ENCODE measurements at places on chromosomes 12 and 14.

DNA sequence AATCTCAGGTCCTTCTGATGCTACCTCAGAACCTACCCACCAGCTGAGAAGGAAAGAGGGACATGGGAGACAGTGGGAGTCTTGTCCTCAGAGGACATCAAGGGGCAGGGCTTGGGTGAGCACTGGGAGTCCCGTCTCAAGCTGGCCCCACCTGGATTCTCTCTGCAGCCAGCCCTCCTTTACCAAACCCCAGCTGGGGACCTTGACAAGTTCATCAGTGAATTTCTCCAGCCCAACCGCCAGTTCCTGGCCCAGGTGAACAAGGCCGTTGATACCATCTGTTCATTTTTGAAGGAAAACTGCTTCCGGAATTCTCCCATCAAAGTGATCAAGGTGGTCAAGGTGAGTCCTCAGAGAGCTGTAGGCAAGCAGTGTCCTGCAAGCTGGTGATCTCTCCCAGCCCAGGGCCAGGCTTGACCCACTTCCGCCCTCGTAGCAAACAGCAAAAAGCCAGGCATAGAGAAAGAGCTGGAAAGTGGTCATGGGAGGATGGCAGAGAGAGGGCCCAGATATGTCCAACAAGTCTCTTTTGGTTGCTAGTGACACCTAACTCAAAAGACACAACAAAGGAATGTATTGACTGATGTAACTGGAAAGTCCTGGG lies 14.2 kb upstream of the OAS2 start:
- no peak for DNase-seq

- DNase-seq = no peak
Measured at GRCh38 chr12:121209221-121209620, 708 bp upstream of the P2RX4 start.

DNA sequence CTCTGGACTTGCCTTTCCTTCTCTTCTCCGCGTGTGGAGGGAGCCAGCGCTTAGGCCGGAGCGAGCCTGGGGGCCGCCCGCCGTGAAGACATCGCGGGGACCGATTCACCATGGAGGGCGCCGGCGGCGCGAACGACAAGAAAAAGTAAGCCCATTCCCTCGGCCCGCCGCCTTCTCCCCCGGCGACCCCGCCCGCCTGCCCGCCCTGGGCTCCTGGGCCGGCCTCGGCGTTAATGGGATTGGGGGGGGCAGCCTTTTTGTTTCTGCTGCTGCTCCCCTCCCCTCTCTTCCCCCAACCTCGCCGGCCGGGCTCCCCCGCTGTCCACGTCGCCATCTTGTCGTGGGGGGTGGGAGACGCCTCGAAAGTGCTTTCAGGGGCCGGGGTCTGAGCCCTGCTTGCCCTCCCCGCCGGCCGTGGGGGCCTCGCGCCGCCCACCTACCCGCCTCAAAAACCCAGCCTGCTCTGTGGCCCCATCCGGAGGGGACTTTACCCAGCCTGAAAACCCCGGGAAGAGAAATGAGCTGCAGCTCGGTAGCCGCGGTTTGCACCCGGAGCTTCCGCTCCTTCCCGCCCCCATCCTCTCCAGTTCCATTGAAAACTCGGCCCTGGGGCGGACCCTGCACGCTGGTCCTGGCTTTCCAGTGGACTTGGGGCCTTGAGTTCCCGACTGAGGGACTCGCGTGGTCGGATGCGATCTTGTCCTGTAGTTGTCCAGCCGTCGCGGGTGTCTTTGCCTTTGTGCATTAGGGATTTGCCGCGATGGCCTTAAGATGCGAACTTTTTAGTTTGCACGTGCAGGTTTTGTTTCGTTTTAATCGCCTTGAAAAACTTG lies 598 bp downstream of the HIF1A start:
- peak; percentile 64 for DNase-seq

GRCh38 chr14:94382716-94383596 lies 5.4 kb downstream of the SERPINA1 start:
- DNase-seq = no peak

- no peak for DNase-seq
Measured at GRCh38 chr12:25705261-25705660, 152.2 kb upstream of the LMNTD1 start.

GRCh38 chr12:88556213-88556774 lies 24.0 kb downstream of the KITLG start:
- no peak for DNase-seq

- DNase-seq = no peak
Measured at GRCh38 chr12:13082861-13083260, 20.6 kb downstream of the GSG1 start.

DNA sequence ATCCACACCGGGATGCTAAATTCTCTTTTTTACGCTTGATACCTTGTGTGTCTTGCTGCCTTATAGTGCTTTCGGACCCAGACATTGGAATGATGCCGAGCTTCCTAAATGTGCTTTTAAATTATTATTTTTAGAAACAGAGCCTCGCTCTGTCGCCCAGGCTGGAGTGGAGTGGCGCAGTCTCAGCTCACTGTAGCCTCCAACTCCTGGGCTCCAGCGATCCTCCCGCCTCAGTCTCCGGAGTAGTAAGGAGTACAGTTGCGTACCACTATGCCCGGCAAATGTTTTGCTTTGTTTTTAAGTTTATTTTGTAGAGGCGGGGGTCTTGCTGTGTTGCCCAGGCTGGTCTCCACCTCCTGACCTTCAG lies 489 bp upstream of the EML5 start:
- DNase-seq = no peak

- no peak for DNase-seq
Measured at GRCh38 chr12:47082283-47082682, 2.5 kb upstream of the AMIGO2 start.

GRCh38 chr12:90773491-90773890 lies 181.5 kb downstream of the CCER1 start:
- DNase-seq = no peak

DNA sequence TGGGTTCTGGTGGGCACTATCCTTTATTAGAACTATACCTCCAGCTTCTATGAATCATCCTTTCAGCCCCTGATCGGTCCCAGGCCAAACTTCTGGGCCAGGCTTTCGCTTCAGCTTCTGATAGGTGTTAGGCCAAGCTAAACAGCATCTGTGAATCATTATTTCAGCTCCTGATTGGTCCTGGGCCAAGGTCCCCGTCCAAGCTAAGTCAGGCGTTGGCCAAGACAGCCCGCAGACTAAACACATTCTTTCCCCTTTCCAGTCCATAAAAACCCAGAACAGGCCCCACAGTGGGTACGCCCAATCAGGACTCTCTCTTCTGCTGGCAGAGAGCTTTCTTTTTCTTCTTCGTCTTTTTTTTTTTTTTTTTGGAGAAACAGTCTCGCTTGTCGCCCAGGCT lies 1808.9 kb upstream of the SEL1L start:
- DNase-seq = no peak

DNA sequence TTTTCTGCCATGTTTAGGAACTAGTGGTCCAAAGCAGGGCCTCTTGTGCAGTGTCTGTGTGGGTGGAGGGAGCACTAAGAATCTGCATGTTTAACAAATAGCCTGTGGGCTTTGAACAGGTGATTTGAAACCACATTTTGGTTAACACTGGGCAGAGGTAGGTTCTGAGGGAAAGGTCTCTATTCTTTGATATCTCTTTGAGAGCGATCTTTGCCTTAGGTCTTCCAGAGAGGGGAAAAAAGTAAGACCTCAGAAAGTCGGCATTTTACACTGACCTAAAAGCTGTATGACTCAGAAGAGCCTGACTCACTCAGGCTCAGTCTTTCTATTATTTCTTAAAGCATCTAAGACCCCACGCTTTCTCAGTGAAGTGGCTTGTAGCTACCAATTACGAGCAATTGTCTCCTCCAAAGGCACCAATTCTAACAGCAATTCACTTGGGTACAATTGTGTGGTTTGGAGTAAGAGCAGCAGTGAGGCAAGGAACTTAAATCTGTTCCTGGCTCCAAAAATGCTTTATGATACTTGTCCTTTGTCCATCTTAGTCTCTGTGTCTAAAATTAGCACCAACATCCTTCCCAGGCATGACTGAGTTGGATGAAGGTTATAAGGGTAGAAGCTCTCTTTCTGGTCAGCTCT lies 8.8 kb downstream of the EIF2B2 start:
- peak; percentile 35 for DNase-seq

GRCh38 chr14:22920697-22921096 lies 1.7 kb upstream of the RBM23 start:
- DNase-seq = no peak

GRCh38 chr14:99349721-99350495 lies 77.9 kb upstream of the BCL11B start:
- no peak for DNase-seq

- DNase-seq = no peak
Measured at GRCh38 chr12:31570880-31571279, 20.1 kb downstream of the DENND5B start.

DNA sequence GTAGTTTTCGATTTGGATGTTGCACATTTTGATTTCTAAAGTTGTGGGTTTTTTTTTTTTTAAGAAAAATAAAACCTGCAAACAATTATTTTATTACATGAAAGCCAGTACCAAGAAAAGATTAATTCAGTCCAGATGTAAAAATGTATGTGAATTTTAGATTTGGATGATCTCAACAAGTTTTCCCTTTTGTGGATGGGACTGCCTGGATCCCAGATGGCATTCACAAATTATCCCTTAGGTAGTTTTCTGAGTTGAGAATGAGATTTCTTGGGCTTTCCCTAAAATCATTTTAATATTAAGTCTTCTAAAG lies 2.8 kb downstream of the FRMD6 start:
- DNase-seq = no peak

- no peak for DNase-seq
Measured at GRCh38 chr12:57604454-57604991, at the start of gene DTX3. Gene DTX3, plus strand, starts transcription at chr12:57604824. Its CDS starts 1,694 bp downstream, at chr12:57606518.

DNA sequence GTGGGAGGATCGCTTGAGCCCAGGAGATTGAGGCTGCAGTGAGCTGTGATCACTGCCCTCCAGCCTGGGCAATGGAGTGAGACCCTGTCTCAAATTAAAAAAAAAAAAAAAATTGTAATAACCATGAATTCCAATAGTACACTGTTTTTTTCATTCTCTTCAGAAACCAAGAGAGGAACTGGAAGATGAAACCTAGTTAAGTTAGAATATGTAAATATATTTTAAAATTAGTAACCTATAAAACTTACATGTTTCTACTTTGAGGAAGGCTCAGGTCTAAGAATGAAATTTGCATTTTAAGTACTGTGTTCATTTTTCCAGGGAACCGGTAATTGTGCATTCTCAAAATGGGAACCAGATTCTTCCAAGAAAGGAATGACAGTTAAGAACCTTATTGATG lies 18.8 kb downstream of the KNTC1 start:
- DNase-seq = no peak

DNA sequence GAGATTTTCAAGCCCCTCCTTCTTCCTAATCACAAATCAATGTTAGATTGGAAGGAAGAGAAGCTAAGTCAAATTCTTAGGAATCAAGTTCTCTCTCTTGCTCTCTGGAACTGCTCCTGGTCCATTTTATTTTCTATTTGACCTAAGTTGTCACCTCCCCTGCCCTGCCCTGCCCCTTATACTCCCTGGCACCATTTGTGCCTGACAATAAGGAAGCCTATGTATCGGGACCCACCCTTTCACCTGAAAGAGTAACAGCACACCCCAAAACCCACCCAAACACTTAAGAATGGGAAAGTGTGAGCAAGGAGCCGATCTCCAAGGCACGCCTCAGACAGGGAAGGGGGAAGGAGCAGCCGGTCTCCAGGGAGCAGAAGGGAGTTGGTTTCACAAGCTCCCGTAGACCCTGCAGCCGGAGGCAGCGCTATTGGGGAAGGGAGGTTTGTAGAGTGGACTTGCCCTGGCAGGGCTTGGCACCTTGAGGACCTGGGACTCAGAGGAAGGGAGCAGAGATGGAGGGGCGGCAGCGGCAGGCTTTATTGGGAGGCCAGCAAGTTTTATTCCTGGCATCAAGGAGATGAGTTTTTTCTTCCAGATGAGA lies 1.6 kb downstream of the LRRC74A start:
- DNase-seq = no peak

DNA sequence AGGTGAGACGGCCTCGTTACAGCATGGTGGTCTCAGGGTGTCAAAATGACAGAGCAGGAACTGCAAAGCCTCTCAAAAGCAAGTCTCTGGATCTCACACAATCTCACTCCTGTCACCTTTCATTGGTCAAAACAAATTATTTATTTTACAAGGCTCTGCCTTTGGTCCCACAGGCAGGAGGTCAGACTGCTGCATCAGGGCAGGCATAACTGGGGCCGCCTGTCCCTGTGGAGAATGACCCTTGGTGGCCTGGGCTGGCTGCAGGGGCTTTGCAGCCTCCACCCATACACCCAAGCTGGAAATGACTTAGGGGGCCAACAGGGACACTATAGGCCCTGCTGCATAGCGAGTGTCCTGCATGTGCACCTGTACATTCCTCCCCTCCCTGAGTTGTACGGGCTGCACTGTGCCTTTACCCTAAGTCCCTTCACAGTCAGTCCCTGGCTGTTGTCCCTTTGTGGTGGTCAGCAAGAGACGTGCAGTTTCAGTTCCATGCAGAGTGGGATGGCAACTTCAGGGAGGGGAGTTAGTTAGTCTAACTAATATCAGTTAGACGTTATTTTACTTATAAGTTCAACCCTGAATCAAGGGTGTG lies 28.1 kb downstream of the PEX5 start:
- DNase-seq = no peak

DNA sequence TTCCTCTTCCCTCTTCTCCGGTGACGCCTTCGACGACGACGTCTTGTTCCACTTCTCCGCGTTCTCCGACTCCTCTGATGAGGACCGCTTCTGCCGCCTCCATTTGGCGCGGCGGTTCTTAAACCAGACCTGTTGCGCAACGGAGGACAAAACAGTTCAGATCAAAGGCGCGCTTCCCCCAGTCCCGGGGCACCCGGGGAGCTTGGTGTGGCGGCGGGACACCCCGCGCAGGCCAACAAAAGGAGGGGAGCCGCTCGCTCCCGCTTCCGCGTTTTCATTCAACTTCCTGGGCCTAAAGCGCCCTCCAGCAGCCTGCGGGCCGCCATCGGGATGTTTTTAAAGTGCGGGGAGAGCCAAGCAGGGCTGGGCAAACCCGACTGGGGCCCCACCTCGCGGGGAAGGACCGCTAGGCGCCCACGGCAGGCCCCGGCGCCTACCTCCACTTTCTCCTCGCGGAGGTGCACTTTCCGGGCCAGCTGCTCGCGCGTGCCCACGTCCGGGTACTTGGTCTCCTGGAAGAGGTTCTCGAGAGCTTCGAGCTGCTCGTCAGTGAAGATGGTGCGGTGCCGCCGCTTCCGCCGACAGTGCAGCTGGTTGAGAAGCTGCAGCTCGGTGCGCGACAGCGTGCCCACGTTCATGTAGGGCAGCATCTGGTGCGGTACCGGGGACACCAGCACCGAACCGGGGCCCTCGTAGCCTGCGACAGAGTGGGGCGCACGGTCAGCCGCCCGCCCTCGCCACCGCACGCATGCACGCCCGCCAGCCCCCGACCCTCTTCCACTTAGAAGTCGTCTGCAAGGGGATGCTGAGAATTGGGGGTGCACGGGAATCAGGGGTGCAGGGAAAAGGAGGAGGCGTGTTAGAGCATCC lies 1.2 kb downstream of the GSC start:
- DNase-seq = peak; percentile 38

DNA sequence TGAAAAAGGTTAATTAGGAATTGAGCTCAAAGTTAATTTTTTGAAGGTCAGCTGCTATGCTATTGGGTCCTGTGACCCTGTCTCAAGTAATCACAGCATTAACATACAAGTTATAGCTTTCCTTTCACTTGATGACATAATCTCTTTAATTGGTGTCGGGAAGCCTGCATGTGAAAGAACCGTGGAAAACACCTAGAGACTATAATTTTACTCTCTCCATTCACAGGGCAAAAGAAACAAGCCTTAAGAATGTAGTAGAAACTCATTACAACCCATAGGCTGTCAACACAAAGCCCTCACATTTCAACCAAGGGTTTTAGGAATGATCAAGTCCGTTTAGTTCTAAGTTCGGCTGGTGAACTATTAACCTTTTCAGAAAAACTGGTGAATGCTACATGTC lies 104.4 kb downstream of the PPM1A start:
- no peak for DNase-seq

GRCh38 chr12:442235-442884 lies 17.4 kb upstream of the B4GALNT3 start:
- peak; percentile 42 for DNase-seq
